Sciatic nerve (tissue), 2 donors: ENCODE measurements at places on chromosomes 5 and 9. TPM values are rescaled to one million over a fixed set of nuclear protein-coding genes. Genes with fewer than 3 reads are reported as not detected.

Gene OTULINL
- total RNA-seq: 15.6 TPM

Gene TBCA
- 127 TPM for total RNA-seq

Gene TAF11L12
- total RNA-seq: not detected

Gene LOX
- total RNA-seq: 25.3 TPM

Gene DOCK8
- total RNA-seq: 31.4 TPM

Gene PRR16
- total RNA-seq: 0.71 TPM

Gene TRIM14
- 12.6 TPM for total RNA-seq

Gene LMBRD2
- 18.5 TPM for total RNA-seq

Gene MPDZ
- 112 TPM for total RNA-seq

Gene GRM6
- total RNA-seq: not detected

Gene IER5L
- total RNA-seq: 39.3 TPM

Gene SLC6A18
- total RNA-seq: not detected

Gene NXNL2
- 1.3 TPM for total RNA-seq

Gene CYLC2
- not detected for total RNA-seq

Gene PCDHB2
- total RNA-seq: 3.8 TPM

Gene OR13C2
- not detected for total RNA-seq

Gene GAS1
- total RNA-seq: 47.5 TPM

Gene PRUNE2
- 55.3 TPM for total RNA-seq

Gene RGS7BP
- total RNA-seq: 0.67 TPM

Gene ATP10B
- 16.1 TPM for total RNA-seq

Gene NOXA1
- total RNA-seq: 7.4 TPM

Gene FGF18
- 15.8 TPM for total RNA-seq

Gene GOLGA2
- 119 TPM for total RNA-seq

Gene C9orf50
- total RNA-seq: 2.2 TPM

Gene ZNF462
- 51.1 TPM for total RNA-seq

Gene ARL14EPL
- total RNA-seq: not detected

Gene CLIC3
- 11.3 TPM for total RNA-seq

Gene ZFP2
- total RNA-seq: 4.8 TPM

Gene ERGIC1
- 87.3 TPM for total RNA-seq
